Activated B cell treated with CpG ODN at 0.5 μM for 24 hours (primary cell): ENCODE measurements at places on chromosomes 5 and 9. TPM values are rescaled to one million over a fixed set of nuclear protein-coding genes. Genes with fewer than 3 reads are reported as not detected.

GRCh38 chr5:137616046-137616445, 116.9 kb upstream of the SPOCK1 start:
- DNase-seq, result no peak

DNA sequence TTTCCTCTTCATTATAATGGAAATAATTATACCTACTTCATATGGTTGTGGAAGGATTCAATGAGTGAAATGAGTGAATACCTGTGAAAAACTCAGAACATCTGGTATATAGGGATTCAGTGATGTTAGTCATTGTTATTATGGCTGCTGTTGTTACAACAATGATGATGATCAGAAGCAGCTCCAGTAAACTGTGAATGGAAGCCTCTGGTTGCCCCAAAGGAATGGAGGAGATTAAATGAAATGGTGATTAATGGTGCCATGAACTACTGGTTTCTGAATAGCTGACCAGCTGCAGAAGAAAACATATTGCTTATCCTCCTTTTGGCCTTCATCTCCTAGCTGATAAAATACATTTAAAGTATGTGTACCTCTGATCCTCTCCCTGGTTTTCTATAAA, 372.0 kb downstream of the ARHGEF28 start:
- no peak for DNase-seq

PCDHB16 gene
- not detected in 2 replicates for total RNA-seq

DNA sequence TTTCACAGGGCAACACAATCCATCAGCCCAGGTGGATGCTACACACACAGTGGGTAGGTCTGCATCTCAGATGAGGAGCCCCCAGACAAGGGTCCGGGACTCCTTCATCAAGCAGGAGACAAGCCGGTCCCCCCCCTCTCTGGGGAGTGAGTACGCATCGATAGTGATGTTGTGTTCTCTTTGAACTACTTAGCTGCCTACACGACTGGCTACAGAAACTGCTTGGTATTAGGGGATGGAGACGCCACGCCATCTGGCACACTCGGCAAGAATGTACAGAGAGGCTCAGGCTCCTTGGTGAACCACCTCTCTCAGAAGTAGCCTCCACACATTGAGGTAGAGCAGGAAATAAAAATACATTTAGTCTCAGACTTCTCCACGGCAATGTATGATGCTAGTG, 179.8 kb downstream of the CNTNAP3 start:
- no peak for DNase-seq

NTRK2 gene
- 0.07 and 0.10 TPM in 2 replicates for total RNA-seq

PRSS3 gene
- total RNA-seq, result not detected in 2 replicates

GRCh38 chr9:135865531-135865930, 41.8 kb downstream of the CAMSAP1 start:
- DNase-seq, result no peak

- DNase-seq, result no peak
Measured at GRCh38 chr5:96066386-96066719, 104.7 kb upstream of the ELL2 start.

PLAC8L1 gene
- 0.37 and 0.78 TPM in 2 replicates for total RNA-seq

DNA sequence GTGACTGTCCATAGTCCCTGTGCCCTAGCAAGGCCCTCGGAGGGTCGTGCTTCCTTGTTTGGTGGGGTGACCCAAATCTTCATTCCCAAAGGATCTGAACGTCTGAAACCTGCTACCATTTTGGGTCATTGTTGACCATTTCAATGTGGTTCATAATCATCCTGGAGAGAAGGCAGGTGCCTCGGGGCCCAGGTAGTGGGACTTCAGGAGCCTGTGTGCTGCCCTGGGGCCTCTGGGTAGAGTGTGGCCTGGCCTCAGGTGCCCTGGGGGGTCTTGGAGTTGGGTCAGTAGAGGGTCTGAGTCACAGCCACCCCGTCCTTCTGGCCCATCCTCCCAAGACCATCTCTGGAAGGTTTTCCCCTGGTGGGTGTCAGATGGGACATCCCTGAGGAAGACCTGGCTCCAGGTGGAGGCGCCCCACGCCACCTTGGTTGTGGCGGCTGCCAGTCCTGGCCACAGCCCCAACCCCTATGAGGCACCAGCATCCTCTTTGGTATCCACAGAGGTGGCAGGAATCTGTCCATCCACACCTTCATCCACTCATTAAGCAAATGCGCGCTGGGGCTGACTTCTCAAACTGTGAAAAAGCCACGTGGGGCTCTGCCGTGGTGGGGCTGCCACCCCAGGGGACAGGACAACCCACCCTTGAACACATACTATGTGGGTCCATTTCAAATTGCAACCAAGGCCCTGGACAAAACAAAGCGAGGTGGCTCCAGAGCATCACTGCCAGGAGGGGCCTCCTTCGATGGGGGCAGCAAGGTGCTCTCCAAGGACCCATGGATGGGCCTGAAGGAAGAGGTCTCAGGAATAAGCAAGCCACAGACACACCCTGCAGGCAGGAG, 41.6 kb upstream of the FCN1 start:
- DNase-seq, result no peak

DNA sequence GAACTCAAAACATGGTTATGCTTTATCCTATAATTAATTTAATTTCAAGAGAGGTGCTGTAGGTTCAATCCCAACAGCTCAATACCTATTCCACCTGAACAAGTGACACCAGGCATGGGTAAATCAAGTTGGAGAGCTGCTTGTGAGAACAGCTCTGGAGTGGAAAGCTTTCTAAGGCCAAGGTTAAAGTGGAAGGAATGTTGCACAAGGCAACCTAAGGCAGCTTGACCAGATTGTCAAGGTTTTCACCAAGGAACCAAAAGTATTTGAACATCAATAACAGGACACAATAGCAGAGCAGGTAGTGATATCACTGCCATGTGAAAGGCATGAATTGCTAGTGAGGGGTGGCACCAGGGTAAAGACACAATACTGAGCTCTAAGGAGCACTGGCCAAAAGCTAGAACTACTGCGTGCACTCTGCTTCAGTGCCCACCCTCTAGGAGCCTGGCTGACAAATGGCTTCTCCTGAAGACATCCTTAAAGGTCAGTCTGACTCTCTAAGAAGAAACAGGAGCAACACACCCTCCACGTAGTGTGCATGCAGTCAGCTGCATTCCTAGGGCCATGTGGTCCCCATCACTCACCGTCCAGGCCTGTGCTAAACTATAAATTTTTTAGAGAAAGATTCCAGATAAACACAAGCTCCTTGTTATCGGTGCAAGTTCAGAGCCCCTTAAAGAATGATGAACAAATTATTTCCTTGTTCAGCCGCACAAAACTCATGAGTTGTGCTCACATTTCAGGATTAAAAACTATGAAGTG, 677.7 kb upstream of the KLF4 start:
- DNase-seq, result no peak

GRCh38 chr9:34396276-34397214, 19.8 kb upstream of the MYORG start:
- no peak for DNase-seq

GRCh38 chr5:66198837-66199236, 54.7 kb downstream of the SREK1 start:
- DNase-seq, result no peak

GLRA1 gene
- not detected in 2 replicates for total RNA-seq

- DNase-seq, result no peak
Measured at GRCh38 chr9:127918183-127919107, 1.6 kb upstream of the ST6GALNAC4 start.

- DNase-seq, result no peak
Measured at GRCh38 chr5:10695055-10695649, 65.9 kb downstream of the DAP start.

DNA sequence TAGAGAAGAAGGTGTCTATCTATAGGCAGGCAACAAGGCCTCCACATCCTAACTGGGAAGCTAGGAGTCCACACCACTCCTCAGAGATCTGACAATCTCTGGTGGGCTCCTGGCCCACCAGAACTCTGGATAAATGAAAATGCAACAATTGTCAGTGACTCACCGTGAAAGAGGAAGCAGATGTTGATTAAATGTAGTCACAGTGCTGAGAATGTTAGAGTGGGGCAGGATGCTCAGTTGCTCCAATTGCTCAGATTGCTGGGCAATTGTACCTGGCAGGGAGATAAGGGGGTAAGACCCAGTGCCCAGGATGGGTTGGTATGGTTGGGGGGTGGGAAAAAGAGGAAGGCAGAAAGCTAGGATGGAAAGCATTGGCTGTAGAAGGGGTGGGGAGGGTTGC, 4.3 kb downstream of the CCL19 start:
- DNase-seq, result no peak

DAB2IP gene
- 0.75 and 0.78 TPM in 2 replicates for total RNA-seq

DNA sequence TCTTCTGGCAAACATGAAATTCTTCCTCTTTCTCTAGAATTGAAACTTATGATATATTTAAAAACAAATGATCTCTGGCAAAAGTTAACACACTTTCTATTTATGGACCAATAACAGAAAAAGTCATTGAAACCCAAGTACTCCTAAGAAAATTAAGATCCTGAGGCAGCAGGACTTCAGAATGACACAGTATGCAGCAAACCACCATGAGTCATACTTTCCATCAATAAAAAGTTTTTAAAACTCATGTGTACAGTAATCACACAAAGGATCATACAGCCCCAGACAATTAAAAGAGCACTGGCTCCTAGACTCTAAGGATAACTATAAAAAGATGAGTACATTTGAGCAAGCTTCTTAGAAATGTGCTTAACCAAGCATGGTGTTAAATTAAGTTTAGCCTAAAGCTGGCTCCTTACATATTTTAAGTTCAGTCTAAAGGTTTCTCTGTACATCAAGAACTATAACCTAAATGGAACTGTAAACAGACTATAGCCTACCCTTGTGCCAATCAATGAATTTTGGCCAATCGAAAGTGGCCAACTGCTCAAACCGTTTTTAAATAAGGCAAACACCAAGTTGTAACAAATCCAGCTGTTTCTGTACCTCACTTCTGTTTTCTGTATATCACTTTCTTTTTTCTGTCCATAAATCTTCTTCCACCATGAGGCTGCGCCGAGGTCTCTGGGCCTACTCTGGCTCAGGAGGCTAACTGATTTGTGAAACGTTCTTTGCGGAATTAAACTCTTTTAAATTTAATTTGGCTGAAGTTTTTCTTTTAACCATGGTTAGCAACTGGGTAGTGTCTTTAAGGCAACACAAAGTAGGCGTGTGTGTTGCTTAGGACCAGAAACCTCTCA, 232.1 kb upstream of the PIK3R1 start:
- DNase-seq, result no peak

INSL4 gene
- not detected in 2 replicates for total RNA-seq

DNA sequence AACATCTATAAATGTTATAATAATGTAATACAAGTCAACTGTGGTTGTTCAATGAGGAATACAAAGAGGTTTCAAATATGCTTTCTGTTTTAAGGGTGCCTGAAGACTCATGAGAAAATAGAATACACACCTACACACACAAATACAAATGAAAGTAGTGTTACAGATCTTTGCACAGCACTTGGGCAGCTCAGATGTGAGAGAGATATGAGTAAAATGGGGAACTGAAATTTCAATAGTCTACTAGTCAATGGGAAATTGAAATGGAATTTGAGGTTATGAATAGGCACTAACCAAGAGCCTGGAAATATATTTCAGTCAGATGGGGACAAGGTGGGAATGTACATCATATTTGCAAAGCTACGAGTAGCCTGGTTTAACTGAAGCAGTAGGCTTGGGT, 96.6 kb downstream of the ISL1 start:
- DNase-seq, result no peak

GRCh38 chr9:110832926-110833325, 164.3 kb downstream of the MUSK start:
- no peak for DNase-seq

DNA sequence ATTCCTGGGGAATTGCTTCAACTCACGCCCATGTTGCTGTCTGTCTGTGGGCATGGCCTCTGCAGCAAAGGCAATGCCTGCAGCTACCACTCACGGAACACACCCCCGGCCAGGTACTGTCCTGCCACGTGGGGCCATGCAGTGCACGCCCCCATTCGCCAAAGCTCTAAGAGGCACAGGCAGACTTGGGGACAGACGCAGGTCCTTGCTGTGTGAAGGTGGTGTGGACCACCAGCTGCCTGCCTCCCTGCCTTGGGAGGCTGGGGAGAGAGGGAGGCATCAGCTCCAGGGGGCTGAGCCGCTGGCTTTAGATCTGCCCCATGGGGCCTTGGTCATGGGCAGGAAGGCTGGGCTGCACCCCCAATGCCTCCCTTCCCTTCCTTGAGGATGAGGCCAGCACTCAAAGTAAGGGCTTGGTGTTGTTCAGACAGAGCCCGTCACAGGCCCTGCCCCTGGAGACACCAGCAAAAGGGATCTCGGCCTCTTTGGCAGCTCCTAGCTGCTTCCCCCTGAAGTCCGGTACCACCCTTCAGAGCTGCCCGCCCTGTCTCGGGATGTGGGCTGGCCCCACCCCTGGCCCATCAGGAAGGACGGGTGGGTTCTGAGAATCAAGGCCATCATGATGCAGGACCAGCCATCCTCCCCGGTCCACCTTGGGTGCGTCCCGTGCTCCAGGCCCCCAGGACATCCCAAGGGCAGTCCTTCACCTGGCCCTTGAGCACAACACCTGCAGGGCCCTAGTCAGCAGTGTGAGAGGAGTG, 2.3 kb downstream of the GRIN1 start:
- DNase-seq, result no peak

DNA sequence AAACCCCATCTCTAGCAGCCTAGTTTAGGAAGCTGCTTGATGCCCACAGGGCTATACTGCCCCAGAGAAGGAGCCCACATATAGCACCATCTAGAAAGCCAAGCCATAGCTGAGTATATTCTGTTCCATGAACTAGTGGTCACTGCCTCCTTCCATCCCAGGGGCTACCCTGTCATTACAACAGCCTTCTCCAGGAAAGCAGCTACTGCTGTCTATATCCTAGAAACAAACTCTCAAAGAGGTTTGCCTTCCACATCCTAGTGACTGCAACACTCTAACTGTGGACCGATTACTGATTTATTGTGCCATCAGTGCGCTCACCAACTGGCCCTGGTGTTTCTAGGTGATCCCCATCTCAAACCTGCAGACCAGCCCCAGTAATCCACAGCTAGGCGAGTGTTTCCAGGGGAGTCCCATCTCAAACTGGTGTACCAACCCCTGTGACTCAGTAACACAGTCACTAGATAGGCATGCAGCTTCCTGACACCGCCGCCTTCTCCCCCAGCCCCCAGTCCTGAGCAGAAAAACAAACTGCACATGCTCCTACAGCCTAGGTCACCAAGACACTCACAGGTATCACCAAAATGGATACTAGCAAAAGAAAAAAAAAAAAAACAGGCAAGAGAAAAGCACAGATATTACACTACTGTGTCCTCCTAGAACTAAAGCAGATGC, 14.8 kb downstream of the SPTLC1 start:
- DNase-seq, result no peak

CATSPER3 gene
- total RNA-seq, result 0.95 and 0.98 TPM in 2 replicates

GRCh38 chr9:132780230-132781007, 97.7 kb downstream of the AK8 start:
- DNase-seq, result no peak
